ENCODE measurements at places on chromosomes 12 and 14.

DNA sequence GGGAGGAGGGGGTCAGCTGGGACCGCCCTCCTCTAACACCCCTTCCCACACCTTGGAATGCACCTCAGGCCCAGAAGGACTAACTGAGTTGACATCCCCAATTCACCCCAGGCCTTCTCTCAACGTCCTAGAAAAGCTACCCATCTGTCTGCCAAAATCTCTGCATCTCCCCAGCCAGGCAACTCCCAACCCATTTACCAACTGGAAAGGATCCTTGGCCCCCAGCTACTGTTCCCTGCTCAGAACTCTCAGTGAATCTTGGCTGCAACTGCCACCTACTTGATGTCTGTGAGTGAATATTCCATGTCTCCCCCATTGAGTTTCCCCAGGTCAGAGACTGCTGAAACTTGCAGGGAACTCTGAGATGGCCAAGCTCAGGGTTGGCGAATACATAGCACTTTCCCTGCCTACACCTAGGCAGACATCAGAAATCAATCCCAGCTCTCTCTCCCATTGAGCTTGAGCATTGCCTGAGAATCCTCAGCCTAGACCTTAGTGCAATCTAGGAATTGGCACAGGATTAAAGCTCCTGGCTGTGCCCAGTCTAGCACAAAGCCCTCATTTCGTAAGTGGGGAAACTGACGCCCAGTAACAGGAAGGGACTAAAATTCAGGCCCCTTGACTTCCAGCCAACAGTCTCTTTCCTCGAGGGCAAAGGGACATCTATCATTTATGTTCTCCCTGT is 71.9 kb upstream of the NCOR2 start:
- DNase-seq, result no peak

GRCh38 chr12:4909410-4909733 is 333 bp upstream of the KCNA1 start:
- DNase-seq, result no peak

DNA sequence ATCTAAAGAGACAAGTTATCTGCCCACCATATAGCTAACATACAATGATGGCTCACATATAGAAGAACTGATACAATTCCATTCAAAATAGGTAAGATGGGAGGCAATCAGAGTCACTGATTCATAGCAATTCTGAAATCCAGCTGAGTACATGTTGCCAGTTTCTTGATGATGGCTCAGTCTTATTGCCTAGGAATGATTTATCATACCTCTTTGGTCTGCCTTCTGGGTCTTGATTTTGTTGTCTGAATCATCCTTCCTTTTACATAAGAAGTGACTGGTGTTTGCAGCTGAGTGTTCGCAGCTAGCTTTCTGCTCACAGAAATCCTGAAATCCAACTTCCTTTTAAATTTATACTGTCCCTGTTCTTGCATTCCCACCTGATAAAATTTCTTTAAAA is 463.2 kb upstream of the MGAT4C start:
- DNase-seq, result no peak

DNA sequence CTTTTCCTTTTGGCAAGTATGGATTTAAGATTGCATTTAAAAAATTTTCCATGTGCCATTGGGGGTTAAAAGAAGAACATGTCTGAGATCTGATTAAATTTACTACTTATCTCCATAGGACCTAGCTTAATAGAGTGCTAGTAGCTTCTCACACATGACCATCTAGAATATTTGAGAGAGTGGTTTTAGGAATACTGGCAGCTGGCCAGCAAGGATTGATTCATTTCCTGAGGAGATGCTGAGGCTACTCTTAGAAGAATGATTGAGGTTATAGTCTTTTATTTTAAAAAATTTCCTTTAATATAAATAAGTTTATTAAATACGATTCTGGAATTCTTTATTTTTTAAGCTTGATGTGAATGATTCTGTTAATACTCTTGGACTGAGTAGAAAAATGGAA is 56.2 kb downstream of the MIPOL1 start:
- no peak for DNase-seq

- DNase-seq, result no peak
Observed at GRCh38 chr12:77592836-77593235, 237.9 kb upstream of the NAV3 start.

DNA sequence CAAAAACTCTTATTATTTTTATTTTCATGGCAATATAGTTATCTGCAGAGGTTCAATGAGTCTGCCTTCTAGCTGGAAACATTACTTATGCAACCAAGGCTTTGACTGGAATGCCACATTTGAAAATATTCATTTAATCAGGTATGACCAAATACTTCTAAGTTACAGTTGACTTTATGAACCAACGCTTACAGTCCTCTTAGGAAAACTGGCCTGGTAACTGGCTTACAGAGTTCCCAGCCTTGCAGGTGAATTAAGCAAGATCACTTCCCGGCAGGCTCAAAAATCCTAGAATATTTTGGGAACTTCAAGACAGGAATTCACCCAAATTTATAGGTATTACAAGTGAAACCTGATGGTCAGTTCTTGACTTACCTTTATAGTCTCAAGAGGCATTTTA is 12.3 kb downstream of the LRP6 start:
- DNase-seq, result no peak

DNA sequence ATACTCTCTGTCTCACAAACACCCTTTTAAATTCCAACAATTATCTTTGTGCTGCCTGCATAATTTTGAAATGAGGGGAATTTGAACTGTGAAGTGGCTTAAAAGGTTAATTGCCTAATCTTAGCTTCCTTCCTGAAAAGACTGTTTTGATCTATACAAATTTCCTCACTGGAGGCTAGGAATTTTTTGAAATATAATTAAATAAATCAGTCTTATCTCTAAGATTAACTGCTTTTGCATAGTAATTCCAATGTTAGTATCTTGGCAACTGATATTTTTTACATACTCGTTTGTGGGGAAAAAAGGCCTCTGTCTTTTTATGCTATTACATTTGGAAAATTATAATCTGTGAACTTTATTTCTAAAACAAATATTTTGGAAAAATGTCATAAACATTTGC is 498.5 kb downstream of the TMTC2 start:
- DNase-seq, result no peak

- DNase-seq, result no peak
Observed at GRCh38 chr14:66087231-66087630, 398.9 kb upstream of the CCDC196 start.

- no peak for DNase-seq
Observed at GRCh38 chr14:34137001-34137745, 186.3 kb upstream of the EGLN3 start.

- no peak for DNase-seq
Observed at GRCh38 chr12:131797588-131797934, 30.6 kb upstream of the MMP17 start.

DNA sequence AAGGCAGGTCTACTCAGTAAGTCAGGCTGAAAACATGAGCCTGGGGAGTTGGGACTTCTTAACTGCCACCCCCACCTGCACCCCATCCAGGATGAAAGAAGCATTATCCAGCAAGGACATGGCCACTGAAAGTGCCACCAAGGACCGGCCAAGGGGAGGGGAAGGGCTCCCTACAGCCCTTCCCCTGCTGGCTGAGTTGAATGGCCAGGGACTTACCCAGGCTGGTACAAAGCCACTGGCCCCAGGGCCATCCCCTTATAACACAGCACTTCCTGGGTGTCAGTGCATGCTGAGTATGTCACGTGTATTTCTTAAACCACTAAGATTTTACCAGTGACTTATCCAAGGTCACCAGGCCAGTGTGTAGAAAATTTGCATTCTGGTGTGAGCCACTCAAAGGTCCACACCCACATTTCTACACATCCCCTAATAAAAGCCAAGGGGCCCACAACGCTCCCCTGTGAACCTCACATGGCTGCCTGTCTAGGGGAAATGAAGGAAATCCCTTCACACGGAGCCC is 29.3 kb upstream of the ZFP36L1 start:
- no peak for DNase-seq

DNA sequence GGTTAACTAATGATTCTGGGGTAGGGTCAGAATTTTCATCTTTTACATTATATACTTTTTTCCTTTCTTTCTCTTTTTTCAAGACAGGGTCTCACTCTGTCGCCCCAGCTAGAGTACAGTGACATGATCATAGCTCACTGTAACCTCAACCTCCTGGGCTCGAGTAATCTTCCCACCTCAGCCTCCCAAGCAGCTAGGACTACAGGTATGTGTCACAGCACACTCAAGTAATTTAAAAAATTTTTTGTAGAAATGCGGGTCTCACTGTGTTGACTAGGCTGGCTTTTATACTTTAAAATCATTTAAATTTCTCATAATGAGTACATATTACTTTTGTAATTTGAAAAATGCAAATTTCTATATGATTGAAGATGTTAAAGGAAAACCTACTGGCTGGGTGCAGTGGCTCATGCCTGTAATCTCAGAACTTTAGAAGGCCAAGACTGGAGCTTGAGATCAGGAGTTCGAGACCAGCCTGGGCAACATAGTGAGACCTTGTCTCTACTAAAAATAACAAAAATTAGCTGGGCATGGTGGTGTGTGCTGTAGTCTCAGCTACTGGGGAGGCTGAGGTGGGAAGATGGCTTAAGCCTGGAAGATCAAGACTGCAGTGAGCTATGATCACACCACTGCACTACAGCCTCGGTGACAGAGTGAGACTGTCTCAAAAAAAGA is 25.7 kb downstream of the R3HDM2 start:
- DNase-seq, result peak; percentile 19

GRCh38 chr12:78181544-78182162 is 351.0 kb downstream of the NAV3 start:
- no peak for DNase-seq

- DNase-seq, result no peak
Observed at GRCh38 chr14:103131580-103131979, 8.3 kb downstream of the TNFAIP2 start.

GRCh38 chr12:77406219-77406905 is 341.0 kb upstream of the E2F7 start:
- DNase-seq, result no peak

GRCh38 chr12:41634091-41634490 is 446.0 kb downstream of the PDZRN4 start:
- no peak for DNase-seq

DNA sequence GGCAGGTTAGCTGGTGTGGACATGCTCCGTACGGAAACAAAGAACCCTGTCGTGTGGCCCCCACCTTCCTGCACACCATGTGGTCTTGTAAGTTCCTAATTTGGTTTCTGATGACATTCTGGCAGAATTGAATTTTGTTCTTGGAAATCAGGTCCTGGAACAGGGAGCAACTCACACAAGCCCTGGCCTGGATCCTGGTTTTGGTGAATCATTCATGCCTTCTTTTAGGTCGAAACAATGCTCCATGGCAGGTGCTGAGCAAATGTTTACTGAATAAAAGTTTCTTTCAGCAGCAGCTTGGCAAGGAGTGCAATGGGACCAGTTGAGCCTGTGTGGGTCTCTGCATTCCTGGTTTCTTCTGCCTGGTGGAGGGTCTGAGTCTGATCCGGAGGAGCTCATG is 978.4 kb downstream of the BCL11B start:
- no peak for DNase-seq

DNA sequence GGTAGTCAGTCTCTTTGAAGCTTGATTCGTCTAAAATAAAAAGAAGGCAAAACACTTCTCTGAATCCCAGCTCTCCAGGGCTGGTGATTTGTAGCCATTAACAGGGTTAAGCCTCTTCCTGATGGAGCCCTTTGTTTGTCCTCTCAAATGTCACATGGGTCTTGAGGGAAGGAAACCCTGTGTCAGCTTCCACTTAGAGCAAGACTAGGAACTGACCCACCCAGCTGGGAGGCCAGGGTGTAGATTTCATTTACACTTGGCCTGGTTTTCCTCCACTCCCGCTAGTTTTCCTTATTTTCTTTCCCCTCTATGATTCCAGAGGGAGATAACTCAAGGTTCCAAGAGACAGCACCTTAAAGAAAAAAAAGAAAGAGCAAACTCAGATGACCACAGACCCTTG is 230.5 kb upstream of the EGLN3 start:
- DNase-seq, result no peak

- DNase-seq, result no peak
Observed at GRCh38 chr14:88983755-88984154, 159.3 kb downstream of the TTC8 start.

- DNase-seq, result no peak
Observed at GRCh38 chr12:121061831-121062230, 22.8 kb upstream of the OASL start.

GRCh38 chr12:95487024-95487423 is 13.1 kb downstream of the METAP2 start:
- DNase-seq, result no peak

DNA sequence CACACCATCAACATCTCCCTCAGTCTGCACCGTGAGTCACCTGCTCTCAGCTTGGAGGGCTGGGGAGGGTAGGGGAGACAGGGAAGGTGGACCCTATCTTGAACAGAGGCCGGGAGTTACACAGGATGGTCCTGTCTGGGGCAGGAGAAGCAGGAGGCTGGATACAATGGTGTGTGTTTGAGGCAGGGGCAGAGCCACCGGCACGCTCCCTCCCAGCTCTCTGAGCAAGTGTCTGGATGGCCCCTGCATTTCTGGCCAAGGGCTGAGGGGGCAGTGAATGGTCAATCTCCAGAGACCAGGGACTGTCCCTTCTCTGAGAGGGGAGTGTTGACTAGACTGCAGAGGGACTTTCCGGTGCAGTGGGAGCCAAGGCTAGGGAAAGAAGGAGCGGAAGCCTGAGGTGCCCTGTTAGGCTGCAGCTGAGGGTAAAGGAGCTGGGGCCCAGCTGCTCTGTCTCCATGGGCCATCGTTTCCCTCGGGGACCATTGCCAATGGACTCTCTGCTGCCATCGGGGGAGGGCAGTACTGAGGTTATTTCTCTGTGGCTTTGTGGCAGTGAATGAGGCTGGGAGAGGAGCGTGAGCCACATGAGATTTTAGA is 1.9 kb downstream of the LRP1-AS start:
- no peak for DNase-seq

DNA sequence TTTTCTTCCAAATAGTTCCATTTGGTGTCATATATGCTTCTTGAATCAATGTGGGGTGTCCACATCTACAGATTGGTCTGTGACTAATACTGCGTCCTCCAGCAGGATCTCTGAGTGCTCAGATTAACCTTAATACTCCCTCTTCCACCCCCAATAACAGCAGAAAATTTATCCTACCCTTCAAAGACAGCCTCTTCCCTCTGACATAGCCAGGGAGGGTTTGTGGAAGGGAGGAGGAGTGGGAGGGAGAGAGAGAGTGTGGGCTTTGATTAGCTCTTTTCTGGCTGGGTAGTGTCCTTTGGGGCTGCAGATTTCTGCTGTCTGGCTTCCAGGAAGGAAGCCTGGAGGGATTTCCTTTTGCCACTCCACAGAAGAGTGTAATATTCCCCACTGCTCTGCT is 220.7 kb downstream of the TTC6 start:
- no peak for DNase-seq

GRCh38 chr12:120841525-120841924 is 62.6 kb downstream of the SPPL3 start:
- no peak for DNase-seq

- DNase-seq, result no peak
Observed at GRCh38 chr14:64639340-64639821, 64.8 kb upstream of the PLEKHG3 start.

DNA sequence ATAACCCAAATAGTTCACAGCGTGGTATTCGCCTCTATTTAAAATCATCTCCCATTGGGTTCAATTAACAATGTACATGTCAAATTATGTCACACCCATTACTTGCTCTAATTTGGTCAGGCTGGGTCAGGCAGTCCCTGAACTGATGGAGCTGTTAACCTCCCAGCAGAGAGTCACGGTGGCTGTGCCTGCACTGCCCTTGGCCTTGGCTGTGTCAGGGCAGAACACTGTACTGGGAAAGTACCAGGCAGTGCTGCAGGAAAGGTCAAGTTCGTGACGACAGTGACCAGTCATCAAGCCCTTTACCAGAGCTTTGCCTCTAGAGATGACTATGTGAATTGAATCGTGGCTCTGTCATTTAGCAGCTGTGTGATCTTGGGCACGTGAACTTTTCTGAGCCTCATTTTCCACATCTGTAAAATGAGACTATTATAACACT is 100.0 kb downstream of the ARF6 start:
- DNase-seq, result no peak

- DNase-seq, result no peak
Observed at GRCh38 chr12:8855891-8856290, 33.5 kb downstream of the A2ML1 start.

Data from stimulated activated CD4-positive, alpha-beta T cell treated with anti-CD3 and anti-CD28 coated beads, Interleukin-12 subunit alpha, Interleukin-12 subunit beta, amount 100 ng/mL, for 48 hours (primary cell).